ENCODE measurements at places on chromosomes 16 and 17. TPM values are rescaled to one million over a fixed set of nuclear protein-coding genes. Genes with fewer than 3 reads are reported as not detected.
A peak's percentile ranks its signal among the peaks of the same experiment; 100 is the strongest.

AANAT gene
- 0.18 TPM for total RNA-seq

GRCh38 chr17:43085474-43085873 lies 39.7 kb downstream of the BRCA1 start:
- no peak overlapping the region for H3K27ac ChIP-seq
- no peak for DNase-seq
- H3K4me1 ChIP-seq = no peaks in the 10 kb centered on the region
- H3K27me3 ChIP-seq = no peaks in the 10 kb centered on the region

- peaks cover 3% of the 10 kb centered on the region for H3K36me3 ChIP-seq
- H3K27ac ChIP-seq = no peak overlapping the region
- no peak for DNase-seq
- no peak overlapping the region for H3K4me3 ChIP-seq
Observed at GRCh38 chr17:420479-421175, 68.0 kb upstream of the RPH3AL start.

DNA sequence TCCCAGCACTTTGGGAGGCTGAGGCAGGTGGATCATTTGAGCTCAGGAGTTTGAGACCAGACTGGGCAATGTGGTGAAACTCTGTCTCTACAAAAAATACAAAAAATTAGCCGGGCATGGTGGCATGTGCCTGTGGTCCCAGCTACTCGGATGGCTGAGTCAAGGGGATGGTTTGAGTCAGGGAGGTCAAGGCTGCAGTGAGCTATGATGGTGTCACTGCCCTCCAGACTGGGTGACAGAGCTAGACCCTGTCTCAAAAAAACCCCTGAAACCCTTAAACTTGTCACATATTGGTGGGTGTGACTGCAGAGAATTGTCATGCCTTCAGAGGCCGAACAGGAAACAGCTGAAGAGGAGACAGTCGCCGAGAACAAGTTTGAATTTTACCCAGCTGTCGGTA lies 13.4 kb downstream of the RPTOR start:
- H3K4me1 ChIP-seq = no peaks in the 10 kb centered on the region
- H3K36me3 ChIP-seq = peaks cover 16% of the 10 kb centered on the region
- no peak overlapping the region for H3K4me3 ChIP-seq
- H3K27ac ChIP-seq = no peak overlapping the region
- no peak for DNase-seq

DNA sequence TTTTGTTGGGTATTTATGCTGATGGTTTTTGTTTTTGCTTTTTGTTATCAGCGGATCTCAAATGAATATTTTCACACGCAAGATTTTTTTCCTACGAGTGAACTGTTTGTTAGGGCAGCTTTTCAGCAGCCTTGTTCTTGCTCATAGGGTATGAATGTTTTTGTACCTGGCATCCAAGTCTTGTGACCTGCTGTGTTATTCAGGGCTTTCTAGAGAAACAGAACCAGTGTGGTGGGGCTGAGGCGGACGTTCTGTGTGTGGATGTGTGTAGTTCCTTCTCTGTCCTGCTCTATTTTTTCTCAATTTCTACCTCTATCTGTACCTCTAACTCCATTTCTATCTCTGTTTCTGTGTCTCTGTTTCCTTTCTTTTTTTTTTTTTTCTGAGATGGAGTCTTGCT lies 78.3 kb downstream of the SNX29 start:
- no peaks in the 10 kb centered on the region for H3K36me3 ChIP-seq
- no peaks in the 10 kb centered on the region for H3K27me3 ChIP-seq
- peaks cover 6% of the 10 kb centered on the region for H3K4me1 ChIP-seq
- no peak for DNase-seq

DNA sequence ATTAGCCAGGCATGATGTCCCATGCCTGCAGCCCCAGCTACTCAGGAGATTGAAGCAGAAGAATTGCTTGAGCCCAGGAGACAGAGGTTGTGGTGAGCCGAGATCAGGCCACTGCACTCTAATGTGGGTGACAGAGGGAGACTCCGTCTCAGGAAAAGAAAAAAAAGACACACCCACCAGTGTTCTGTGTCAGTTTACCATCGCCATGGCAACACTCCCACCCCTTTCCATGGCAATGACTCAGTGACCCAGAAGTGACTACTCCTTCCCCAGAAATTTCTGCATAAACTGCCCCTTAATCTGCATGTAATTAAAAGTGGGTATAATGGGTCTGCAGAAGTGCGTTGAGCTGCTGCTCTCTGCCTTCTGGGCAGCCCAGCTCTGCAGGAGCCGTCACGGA lies 4.0 kb upstream of the ZC3H18 start:
- DNase-seq = no peak
- H3K27me3 ChIP-seq = no peaks in the 10 kb centered on the region
- H3K4me1 ChIP-seq = peaks cover 15% of the 10 kb centered on the region
- H3K36me3 ChIP-seq = peaks cover 3% of the 10 kb centered on the region

- DNase-seq = no peak
- H3K27ac ChIP-seq = no peak overlapping the region
- peaks cover 18% of the 10 kb centered on the region for H3K36me3 ChIP-seq
- H3K4me1 ChIP-seq = peaks cover 20% of the 10 kb centered on the region
- H3K4me3 ChIP-seq = no peak overlapping the region
Observed at GRCh38 chr17:17079761-17080160, 37.5 kb downstream of the MPRIP start.

- H3K4me1 ChIP-seq = peaks cover 21% of the 10 kb centered on the region
- peaks cover 22% of the 10 kb centered on the region for H3K36me3 ChIP-seq
- no peaks in the 10 kb centered on the region for H3K27me3 ChIP-seq
- no peak for DNase-seq
Observed at GRCh38 chr16:84559311-84559932, 55.0 kb upstream of the MEAK7 start.

DNA sequence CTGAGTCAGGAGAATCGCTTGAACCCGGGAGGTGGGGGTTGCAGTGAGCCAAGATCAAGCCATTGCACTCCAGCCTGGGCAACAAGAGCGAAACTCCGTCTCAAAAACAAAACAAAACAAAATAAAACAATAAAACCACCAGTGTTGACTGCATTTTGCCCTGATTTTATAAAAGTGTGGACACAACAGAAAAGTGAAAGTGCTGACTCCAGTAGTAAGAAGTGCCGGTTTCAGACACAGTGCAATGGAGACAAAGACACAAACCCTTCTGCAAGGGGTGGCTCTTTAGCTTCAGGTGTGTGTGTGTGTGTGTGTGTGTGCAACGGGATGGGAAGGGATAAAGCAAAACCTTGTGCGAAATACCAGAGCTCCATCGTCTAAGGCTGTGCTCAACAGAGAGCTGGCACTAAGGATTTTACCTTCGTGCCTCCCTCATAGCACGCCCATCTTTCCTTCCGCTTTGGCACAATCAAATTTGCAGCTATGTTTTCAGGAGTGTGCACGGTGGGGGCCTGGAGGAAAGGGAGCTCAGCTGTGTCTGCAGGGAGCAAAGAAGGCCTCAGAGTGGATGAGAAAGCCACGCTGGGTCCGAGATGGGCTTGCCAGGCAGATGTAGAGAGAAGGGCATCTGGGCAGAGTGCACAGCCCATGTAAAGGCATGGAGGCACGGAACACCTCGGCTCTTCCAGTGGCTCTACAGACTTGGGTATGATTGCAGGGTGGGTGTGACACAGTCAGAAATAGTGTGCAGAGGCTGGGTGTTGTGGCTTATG lies 15.5 kb downstream of the MXRA7 start:
- peaks cover 4% of the 10 kb centered on the region for H3K27me3 ChIP-seq
- no peak overlapping the region for H3K4me3 ChIP-seq
- H3K4me1 ChIP-seq = no peaks in the 10 kb centered on the region
- no peak overlapping the region for H3K27ac ChIP-seq
- DNase-seq = no peak

GP2 gene
- not detected for total RNA-seq

DNA sequence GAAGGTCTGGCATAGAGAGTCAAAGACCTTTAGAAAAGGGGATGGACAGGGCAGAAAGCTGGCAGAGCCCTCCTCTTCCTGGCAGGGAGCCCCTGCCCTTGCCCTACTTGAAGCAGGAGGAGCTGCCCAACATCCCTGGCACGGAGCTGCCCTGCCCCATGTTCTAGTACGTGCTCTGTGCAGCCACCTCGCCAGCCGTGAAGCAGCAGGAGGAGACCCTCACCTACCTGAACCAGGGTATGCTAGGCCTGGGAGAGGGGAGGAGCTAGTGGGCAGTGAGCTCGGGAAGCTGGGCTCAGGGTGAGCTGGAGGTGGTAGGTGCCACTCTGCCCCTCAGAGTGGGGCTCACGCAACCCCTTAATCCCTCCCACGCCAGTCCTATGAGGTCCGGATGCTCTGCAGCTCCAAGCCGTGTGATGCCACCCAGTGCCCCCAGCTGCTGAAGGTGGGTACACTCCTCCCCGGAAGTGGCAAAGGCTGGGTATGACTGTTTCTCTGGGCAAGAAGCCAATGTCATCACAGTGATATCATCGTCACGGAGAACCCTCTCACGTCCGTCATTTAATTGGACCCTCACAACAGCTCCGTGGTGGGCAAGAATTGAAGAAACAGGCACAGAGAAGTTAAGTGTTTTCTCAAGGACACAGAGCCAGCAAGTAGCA lies 12.7 kb upstream of the STAC2 start:
- H3K4me1 ChIP-seq = peaks cover 15% of the 10 kb centered on the region
- no peak for DNase-seq
- H3K27ac ChIP-seq = no peak overlapping the region
- no peak overlapping the region for H3K4me3 ChIP-seq
- no peaks in the 10 kb centered on the region for H3K27me3 ChIP-seq

GAS2L2 gene
- total RNA-seq = not detected

GRCh38 chr16:17251496-17251895 lies 219.3 kb downstream of the XYLT1 start:
- peaks cover 2% of the 10 kb centered on the region for H3K4me1 ChIP-seq
- peaks cover 24% of the 10 kb centered on the region for H3K36me3 ChIP-seq
- no peak for DNase-seq
- no peak overlapping the region for H3K4me3 ChIP-seq
- H3K27me3 ChIP-seq = no peaks in the 10 kb centered on the region

GRCh38 chr17:14228903-14229302 lies 7.8 kb downstream of the CDRT15 start:
- no peak overlapping the region for H3K4me3 ChIP-seq
- H3K27me3 ChIP-seq = no peaks in the 10 kb centered on the region
- H3K4me1 ChIP-seq = no peaks in the 10 kb centered on the region
- no peak overlapping the region for H3K27ac ChIP-seq
- peaks cover 2% of the 10 kb centered on the region for H3K36me3 ChIP-seq

DNA sequence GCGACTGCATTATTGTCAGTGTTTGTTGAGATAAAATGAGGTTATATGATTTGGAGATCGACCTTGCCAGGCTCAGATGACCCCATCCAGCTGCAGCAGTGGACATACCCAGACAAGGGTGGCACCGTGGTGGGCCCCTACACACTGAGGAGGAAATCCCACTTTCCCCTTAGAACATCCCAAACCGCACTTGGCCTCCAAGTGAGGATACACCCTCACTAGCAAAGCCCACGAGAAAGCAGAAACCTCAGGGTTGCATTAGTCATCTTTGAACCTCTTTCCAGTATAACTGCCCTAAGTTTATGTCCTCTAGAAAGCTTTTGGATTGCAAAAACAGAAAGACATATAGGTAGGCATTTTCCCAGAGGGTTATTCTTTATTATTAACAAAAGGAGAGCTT lies 101.5 kb downstream of the CLEC16A start:
- peaks cover 81% of the 10 kb centered on the region for H3K36me3 ChIP-seq
- H3K4me1 ChIP-seq = peaks cover 59% of the 10 kb centered on the region
- H3K4me3 ChIP-seq = no peak overlapping the region
- peak overlapping the region; percentile 48 for H3K27ac ChIP-seq
- no peak for DNase-seq

DNA sequence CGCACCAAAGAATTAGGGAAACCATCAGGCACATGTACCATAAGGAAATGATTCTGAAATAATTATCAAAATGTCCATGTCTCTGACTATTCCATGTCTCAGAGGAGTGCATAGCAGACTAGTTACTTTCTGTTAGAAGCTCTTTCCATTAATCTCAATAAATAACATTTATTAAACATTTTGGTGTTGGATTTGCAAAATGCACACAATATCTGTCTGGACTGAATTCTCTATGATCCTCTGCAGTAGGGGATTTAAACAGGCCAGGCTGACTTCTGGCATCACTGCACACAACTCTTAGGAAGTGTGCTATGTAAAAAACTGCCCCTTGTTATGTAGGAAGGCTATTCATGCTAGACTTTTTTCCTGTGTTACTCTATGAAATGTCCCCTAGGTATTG lies 283.3 kb upstream of the CDH5 start:
- H3K4me3 ChIP-seq = no peak overlapping the region
- no peak for DNase-seq
- no peaks in the 10 kb centered on the region for H3K27me3 ChIP-seq
- H3K4me1 ChIP-seq = no peaks in the 10 kb centered on the region
- H3K36me3 ChIP-seq = no peaks in the 10 kb centered on the region
- no peak overlapping the region for H3K27ac ChIP-seq

DNA sequence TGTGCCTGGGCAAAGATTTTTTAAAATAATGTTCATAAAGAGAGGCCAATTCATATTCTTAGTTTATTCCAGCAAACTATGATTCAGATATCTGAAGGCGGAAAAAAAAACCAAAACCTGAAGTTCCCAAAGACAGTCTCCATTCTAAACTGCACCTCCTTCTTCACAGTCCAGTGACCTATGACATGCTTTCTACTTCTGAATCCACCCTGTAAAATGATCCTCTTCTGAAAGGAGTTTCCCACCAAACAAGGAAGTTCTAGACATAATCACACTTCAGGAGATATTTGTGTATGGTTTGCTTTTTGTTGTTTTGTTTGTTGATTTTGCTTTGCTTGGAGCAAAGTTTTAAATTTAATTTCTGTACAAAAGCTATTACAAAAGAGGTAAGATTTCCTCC lies 12.9 kb upstream of the CHST4 start:
- H3K4me1 ChIP-seq = no peaks in the 10 kb centered on the region
- H3K27me3 ChIP-seq = peaks cover 2% of the 10 kb centered on the region
- H3K36me3 ChIP-seq = no peaks in the 10 kb centered on the region
- no peak for DNase-seq

HSPB9 gene
- not detected for total RNA-seq

KRT24 gene
- not detected for total RNA-seq

- no peaks in the 10 kb centered on the region for H3K4me1 ChIP-seq
- H3K27ac ChIP-seq = no peak overlapping the region
- H3K27me3 ChIP-seq = no peaks in the 10 kb centered on the region
Observed at GRCh38 chr16:15038689-15039088, 17.2 kb downstream of the NTAN1 start.

C1QTNF8 gene
- not detected for total RNA-seq

- H3K4me3 ChIP-seq = no peak overlapping the region
- H3K4me1 ChIP-seq = no peaks in the 10 kb centered on the region
- H3K36me3 ChIP-seq = no peaks in the 10 kb centered on the region
Observed at GRCh38 chr17:73533127-73533526, 111.1 kb downstream of the SDK2 start.

PCTP gene
- 8.8 TPM for total RNA-seq

ABCA3 gene
- total RNA-seq = 12.5 TPM

GRCh38 chr17:75367312-75367711 lies 38.2 kb downstream of the GRB2 start:
- peaks cover 33% of the 10 kb centered on the region for H3K36me3 ChIP-seq
- peaks cover 83% of the 10 kb centered on the region for H3K4me1 ChIP-seq
- no peak for DNase-seq
- H3K4me3 ChIP-seq = no peak overlapping the region

TVP23A gene
- 0.05 TPM for total RNA-seq

DNA sequence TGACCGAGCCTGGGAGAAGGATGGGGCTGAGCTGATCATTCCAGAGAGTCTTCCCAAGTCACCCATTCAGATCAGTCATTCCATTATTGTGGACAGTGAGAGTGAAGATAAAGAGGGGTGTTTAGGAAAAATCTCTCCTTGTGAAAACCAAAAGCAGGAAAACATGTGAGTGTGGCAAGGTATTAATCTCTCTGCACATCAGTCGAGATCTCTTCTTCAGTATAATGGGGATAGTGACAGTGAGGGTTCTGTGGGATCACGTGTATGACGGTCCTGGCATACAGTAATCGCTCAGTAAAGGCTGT lies 35.4 kb downstream of the CHD9 start:
- peaks cover 30% of the 10 kb centered on the region for H3K4me1 ChIP-seq
- DNase-seq = no peak
- peaks cover 2% of the 10 kb centered on the region for H3K36me3 ChIP-seq
- no peak overlapping the region for H3K27ac ChIP-seq
